ENCODE measurements at places on chromosomes 12 and 14.

DNA sequence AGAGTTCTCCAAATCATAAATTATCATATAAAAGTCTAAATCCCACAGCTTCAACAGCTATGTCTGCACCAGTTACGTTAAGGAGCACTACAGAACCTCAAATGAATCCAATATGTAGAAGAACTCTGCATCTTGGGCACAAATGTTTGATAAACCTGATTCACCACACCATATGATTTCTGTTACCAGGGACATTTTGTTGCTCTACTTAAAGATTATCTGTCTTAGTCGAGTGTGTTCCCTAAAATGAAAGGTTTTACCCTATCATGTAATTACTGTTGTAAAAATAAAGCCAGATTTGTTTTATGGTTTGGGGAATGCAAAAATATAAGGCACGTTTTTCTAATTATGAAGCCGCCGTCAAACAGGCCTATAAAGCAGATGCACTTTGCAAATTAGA, 363.1 kb downstream of the EGLN3 start:
- no peak for DNase-seq

DNA sequence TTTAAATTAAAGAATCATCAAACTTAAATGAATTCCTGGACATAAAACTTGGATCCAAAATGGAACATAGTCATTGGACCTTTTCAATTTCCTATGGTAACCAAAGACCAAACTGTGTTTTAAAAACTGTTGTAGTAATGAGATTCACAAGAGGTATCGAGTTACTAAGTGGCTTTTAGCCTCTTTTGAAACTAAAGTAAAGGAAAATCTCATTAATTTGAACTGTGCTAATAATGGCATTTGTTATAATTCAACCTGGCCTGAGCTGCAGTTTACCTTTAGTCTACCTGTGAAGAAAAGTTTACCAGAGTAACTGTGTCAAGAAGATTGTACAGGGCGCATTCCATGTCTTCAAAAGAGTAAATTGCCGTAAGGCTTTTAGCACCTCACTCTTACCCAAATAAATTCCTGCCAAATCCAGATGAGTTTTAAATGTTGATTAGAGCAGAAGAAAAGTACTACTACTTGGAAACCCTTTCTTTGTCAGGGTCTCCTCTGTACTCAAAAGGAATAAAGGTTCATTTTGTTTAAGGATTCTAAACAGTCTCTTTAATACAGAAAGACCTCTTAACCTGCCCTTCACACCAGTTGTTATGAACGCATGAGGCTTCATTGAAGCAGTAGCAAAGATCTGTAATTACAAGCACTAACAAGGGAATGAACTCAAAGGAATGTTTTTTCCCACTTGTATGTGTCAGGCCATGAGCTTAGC, 17.1 kb upstream of the MED13L start:
- no peak for DNase-seq

GRCh38 chr14:57391517-57392195, 1.3 kb downstream of the NAA30 start:
- DNase-seq, result peak; percentile 33

GRCh38 chr12:65946419-65946818, 122.1 kb downstream of the HMGA2 start:
- no peak for DNase-seq

DNA sequence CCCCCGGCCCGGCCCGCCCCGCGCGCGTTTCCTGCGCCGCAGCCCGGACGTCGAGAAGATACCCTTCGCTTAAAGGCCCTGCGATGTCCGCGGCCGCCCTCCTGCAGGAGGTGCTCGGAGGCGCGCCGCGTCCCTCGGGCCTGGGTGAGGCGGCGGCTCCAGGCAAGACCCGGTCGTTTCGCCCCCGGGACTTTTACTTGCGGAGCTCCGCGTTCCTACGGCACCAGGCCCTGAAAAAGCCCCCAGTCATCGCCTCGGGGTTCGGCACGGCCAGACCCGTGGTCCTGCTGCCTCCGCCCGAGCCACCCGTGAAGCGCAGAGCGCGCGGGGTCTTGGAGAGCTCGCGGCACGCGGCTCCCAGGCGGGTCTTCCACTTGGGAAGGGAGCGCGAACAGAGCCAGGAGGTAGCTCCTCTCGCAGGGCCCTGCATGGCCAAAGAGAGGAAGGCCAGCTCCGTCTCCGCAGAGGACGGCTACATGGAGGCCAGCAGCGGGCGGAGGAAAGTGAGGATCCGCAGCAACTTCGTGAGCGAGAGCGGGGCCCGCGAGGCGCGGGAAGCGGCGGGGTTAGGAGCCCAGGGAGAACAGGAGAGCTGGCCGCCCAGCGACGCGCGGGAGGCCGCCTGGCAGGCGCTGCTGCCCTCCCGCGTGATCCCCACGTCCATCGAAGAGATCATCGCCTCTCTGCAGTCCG, 26.9 kb downstream of the TTC6 start:
- peak; percentile 45 for DNase-seq

- DNase-seq, result peak; percentile 73
Observed at GRCh38 chr14:22791301-22791700, 23.9 kb downstream of the SLC7A7 start.

- peak; percentile 75 for DNase-seq
Observed at GRCh38 chr14:21070610-21071224, 613 bp downstream of the ARHGEF40 start.

DNA sequence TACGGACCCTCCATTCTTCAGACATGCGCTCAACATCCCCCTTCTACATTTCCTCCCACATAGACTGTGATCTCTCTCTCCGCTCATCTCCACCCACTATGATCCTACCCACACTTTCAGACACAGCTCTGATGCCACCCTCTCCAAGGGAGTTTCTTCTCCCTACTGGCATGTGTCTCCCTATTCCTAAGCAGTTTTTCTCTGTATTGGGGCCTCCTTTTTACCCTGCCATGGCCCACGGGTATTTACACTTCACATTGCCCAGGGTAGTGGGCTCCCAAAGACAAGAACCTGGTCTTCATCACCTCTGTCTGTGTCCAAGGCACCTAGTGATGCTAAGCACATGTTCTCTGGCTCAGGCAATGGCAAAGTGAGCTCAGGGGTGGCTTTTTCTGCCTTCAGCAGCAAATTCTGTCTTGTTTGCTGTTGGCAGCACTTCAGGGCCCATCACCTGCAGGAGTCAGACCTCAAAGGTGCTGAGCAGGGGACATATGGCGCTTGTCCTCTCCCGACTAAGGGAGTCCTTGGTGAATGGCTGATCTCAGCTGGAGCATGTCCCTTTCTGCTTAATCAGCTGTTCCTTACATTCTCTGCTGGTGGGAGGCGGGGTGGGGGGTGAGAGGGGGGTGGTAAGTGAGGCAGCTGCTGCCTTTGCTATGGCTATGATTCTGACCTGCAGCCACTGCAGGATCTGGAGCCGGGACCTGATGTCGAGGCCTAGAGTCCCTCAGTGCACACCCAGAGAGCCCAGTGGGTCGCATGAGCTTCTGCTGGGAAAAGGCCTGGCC, 256.8 kb downstream of the PCNX1 start:
- no peak for DNase-seq

- peak; percentile 51 for DNase-seq
Observed at GRCh38 chr14:95185767-95186392, 28.6 kb upstream of the DICER1 start.

DNA sequence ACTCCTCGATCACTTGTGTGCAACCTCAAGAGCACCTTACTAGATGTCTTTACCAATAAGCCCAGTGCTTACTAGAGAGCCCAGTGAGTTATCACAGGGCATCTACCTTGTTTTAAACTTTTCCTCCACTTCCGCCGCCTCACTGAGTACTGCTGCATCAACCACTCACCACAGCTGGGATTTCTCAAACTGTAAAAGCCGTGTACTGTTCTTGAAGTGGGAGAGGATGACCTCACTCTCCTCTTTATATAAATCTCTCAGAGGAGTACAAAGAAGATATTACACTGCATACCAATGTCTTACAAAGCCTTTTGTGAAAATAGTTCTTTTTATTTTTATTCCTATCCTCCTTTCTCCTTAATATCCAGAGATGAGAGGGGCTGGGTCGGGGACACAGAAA, 94.1 kb downstream of the PLCZ1 start:
- peak; percentile 86 for DNase-seq

- peak; percentile 83 for DNase-seq
Observed at GRCh38 chr12:2813214-2814185, 1.0 kb downstream of the ITFG2 start.

GRCh38 chr14:76134231-76134630, 17.5 kb upstream of the GPATCH2L start:
- DNase-seq, result no peak

DNA sequence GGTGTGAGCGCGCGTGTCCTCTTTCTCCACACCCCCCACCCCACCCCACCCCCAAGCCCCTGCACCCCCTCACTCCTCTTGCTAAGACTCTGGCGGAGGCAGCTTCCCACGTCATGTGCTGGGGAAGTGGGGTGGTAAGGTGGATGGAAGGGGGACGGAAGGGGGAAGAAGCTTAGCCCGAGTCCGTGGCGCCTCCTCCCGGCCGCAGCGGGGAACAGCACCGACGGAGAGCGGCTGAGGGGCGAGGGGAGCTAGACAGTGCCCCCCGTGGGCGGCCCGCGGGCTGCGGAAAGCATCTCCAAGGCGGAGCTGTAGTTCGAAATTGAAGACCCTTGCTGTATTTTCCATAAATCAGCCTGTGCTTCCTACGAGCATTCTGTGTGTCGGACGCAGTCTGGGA, 588 bp upstream of the GRIN2B start:
- DNase-seq, result no peak

DNA sequence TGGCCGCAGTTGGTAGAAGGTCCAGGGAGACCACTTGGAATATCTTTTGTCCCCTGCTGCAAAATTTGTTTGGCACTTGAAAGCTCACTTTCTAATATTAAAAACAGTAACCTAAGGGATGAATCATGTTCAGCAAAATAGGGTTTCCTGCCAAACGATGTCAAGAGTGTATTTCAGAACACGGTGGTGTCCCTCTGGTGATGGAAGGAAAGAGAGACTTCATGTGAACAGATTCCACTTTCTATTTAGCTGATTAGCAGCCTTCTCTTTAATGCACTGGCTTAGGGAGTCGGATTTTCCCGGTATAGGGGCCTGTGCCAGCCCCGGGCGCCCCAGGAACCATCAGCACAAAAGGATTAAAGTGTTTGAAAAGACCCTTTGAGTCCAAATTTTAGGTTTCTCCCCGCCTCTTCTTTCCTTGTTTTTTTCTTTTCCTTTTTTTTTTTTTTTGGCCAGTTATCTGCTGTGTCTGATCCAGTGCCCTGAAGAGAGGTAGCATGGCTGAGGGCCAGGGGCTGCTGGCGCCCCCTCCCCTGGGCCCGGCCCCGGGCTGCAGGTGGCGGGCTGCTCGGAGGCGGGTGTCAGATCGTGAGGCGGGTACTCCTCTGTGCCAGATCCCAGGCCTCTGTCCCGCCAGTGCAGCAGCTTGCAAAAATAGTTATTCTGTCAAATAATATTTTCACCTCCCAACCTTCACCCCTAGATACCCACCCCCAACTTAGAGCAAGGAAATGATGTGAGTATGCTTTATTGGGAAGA, 88.3 kb downstream of the TESC start:
- no peak for DNase-seq

- DNase-seq, result peak; percentile 30
Observed at GRCh38 chr12:39807043-39807442, 187.4 kb upstream of the ABCD2 start.

- peak; percentile 37 for DNase-seq
Observed at GRCh38 chr14:102586420-102587104, 5.9 kb upstream of the RCOR1 start.

GRCh38 chr14:77589099-77589498, 27.3 kb downstream of the SPTLC2 start:
- no peak for DNase-seq

DNA sequence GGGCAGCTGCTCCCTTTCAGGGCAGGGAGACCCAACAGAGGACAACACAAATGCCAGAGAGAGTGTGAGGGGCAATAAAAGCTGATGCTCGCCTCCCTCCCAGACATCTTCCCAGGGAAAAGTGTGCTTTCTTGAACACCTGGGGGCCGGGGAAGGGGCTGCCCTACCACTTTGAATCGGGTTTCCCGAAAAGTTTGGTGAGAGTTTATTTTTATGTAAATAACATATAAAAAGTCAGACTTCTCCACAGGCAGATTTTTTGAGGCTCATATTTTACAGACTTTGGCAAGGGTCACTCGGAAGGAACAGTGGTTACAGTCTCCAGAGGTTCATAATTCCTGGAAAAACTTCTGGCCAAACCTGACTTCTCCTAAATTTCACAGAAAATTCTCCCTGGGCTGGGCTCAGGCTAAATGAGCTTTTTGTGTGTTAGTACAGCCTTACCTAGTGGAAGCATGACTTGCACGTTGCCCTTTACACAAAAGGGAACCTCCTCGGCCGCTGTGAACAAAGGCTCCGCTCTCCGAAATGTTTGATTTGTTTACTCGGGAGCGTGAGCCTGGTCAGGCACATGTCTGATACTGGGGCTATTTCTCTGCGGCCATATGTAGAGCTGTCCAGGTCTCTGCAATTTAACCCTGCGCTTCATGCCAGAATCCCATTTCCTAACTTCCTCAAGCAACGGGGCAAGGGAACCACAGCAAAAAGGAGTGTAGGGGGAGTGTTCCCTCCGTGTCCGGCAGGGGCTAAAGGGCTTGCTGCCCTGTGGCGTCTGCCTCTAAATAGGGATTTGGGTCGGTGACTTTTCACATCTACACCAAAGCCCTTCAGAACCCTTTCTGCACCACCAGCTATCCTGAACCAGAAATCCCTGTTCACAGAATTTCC, 3.4 kb downstream of the RTL1 start:
- DNase-seq, result peak; percentile 49

DNA sequence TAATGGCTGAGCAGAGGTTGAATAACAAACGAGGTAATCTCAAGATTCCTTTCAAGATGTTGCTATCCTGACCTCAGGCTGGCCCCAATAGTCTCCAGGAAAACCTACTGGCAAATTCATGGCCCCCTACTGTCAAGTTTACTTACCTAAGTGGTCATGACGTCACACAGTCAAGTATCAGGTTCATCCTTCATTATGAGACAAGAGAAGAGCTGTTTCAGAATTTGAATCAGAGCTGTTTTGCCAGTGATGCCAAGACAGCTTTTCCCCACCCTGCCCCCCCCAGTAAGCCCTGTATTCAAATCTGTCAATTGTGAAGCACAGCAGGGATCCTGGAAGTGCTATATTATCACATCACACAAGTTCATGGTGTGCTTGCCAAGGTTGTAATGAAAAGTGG, 509.6 kb downstream of the NOVA1 start:
- no peak for DNase-seq

- peak; percentile 13 for DNase-seq
Observed at GRCh38 chr14:91140672-91141071, 26.8 kb downstream of the DGLUCY start.

DNA sequence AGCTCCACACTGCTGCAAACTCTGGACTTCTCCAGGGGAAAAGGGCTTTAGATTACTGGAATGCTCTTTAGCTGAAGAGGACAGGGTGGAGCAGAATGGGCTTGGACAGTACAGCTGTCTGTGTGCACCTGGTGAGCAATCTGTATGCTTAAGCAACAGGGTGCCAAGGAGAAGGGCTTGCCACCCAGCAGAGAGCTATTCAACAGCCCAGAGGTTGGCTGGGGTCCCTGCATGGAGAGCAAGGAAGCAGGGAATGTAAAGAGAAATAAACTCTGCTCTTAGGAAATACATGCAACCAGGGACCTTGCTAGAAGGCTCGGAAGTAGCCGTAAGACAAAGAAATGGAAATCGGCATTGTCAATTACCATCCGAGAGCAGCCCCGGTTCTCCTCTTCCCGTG, 53.0 kb upstream of the CORO1C start:
- DNase-seq, result no peak

- peak; percentile 76 for DNase-seq
Observed at GRCh38 chr12:109428037-109428629, 49.0 kb downstream of the KCTD10 start.

Measured in mesenchymal stem cell (in vitro differentiated cells and primary cell).